ENCODE measurements at places on chromosomes 2 and 18.

DNA sequence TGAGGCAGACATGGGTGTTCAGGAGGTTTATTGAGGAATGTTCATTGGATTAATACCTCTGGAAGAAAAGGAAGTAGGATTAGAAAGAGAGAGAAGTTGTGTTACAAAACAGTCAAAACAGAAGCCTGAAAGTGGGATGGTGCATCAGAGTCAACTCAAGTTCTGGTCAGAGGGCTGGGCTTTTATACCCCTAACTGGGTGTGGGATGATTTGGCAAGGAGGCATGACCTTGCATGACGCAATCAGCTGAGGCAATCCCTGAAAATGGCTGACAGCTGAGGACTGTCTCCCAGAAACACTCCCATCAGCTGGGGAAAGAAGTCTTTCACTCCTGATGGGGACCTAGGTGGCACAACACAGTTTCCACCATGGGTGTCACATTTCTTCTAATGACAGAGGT lies 818.2 kb downstream of the SATB2 start:
- no peaks in the 10 kb centered on the region for H3K36me3 ChIP-seq
- no peak for DNase-seq
- no peaks in the 10 kb centered on the region for H3K4me1 ChIP-seq

- no peaks in the 10 kb centered on the region for H3K36me3 ChIP-seq
- H3K4me1 ChIP-seq = peaks cover 16% of the 10 kb centered on the region
- no peak overlapping the region for H3K4me3 ChIP-seq
- no peak overlapping the region for H3K27ac ChIP-seq
- no peak for DNase-seq
Measured at GRCh38 chr2:8009010-8009597, 672.8 kb upstream of the ID2 start.

GRCh38 chr2:108958002-108958401 lies 31.0 kb downstream of the EDAR start:
- DNase-seq = no peak
- no peaks in the 10 kb centered on the region for H3K4me1 ChIP-seq
- peaks cover 15% of the 10 kb centered on the region for H3K27me3 ChIP-seq
- H3K27ac ChIP-seq = no peak overlapping the region

- H3K36me3 ChIP-seq = peaks cover 6% of the 10 kb centered on the region
- peak overlapping the region; percentile 71 for H3K27ac ChIP-seq
- H3K4me3 ChIP-seq = no peak overlapping the region
- H3K4me1 ChIP-seq = peaks cover 41% of the 10 kb centered on the region
- H3K27me3 ChIP-seq = no peaks in the 10 kb centered on the region
Measured at GRCh38 chr2:203500951-203501350, 34.1 kb downstream of the RAPH1 start.
